Hindlimb muscle (tissue), 1 donor: ENCODE measurements at places on chromosomes 6 and 20. TPM values are rescaled to one million over a fixed set of nuclear protein-coding genes. Genes with fewer than 3 reads are reported as not detected.
A peak's percentile ranks its signal among the peaks of the same experiment; 100 is the strongest.

CST2 gene
- not detected for polyA plus RNA-seq

PARD6B gene
- polyA plus RNA-seq = 0.40 TPM

DNA sequence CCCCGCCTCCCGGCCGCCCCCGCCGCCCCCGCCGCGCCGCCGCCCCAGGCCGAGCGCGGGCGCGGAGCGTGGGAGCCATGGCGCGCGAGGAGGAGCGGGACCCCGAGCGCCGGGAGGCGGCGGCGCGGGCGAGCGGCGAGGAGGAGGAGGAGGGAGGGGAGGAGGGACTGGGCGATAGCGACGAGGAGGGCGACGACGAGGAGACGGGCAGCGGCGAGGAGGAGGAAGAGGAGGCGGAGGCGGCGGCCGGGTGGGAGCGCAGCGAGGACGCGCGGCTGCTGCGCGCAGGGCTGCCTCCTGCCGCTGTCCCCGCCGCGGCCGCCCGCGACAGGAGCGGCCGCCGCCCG lies at the start of gene SLC24A3:
SLC24A3 (plus strand) TSS at position 174 of the 347 bp plus-strand sequence.
- peak; percentile 38 for DNase-seq

GRCh38 chr6:34238585-34239499 lies 2.2 kb downstream of the HMGA1 start:
- no peak for DNase-seq

DNA sequence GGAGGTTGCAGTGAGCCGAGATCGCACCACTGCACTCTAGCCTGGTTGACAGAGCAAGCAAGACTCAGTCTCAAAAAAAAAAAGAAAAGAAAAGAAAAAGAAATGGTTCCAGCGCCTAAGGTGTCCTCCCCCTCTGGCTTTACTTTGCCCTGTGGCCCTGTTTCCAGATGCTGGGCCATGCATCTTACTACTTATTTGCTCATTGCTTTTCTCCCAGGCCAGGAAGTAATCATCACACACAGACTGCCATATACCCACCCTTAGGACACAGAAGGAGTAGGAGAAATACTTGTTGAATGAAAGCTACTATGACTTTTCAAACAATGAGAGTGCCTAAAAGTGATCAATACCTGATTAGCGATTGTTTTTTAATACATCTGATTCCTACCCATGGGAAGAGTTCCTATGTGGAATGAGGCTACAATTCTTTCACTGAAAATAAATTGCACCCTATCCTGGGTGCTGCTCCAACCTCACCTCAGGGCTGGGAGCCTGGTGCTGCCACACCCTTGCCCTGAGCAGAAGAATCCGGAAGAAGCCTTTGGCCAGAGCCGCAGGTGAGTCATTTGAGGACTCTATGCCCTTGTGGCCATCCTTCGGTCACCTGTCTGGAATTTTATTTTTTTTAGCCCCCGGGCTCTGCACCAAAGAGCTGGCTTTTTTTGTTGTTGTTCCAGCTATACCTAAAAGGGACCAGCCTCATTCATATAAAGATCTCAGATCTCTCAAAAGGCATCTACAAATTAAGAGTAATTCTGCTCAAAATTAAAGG lies 22.7 kb upstream of the TFAP2C start:
- no peak for DNase-seq

DNA sequence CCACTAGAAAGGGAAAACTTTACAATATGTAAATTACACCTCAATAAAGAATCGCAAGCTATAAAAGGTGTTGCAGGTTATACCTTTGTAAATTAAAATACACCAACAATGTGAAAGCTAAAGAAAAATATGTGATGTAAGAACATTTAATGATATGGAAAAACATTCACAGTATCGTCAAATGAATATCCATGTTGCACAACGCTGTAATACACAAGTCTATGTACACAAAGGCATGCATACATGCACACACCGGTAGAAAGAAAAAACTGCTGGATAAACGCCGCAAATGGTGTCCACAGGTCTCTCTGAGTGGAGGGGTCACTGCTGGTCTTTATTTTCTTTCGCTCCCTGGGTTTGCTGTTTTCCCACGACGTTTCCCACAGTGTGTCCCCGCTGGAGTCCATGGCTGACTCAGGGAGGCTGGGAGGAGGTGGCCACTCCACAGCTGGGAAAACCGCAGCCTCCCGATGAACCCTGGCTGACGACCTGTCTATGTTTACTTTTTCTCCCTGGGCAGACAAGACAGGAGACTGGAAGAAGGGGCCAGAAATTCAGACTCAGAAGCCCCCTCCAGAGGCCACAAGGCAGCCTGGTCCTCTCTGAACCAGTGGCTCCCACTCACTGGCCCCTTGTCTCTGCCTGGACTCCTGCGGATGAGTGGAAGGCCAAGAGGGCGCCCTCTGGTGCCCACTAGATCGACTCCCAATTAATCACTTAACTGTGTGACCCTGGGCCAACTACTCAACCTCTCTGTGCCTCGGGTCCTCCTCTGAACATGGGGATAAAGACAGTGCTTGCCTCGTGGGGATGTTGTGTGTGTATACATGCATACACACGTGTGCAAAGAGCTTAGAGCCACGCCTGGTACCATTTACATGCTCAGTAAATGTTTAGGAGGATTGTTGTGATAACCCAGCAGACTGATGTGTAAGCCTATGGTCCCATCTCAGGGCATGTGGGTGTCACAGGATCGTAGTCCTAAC lies 12.8 kb upstream of the BPI start:
- DNase-seq = no peak

PPIL1 gene
- polyA plus RNA-seq = 28.8 TPM

- DNase-seq = no peak
Observed at GRCh38 chr20:64121586-64121985, 14.2 kb upstream of the NPBWR2 start.

EEF1A2 gene
- 1,012 TPM for polyA plus RNA-seq

- DNase-seq = no peak
Observed at GRCh38 chr20:11642866-11643265, 274.8 kb upstream of the BTBD3 start.

DNA sequence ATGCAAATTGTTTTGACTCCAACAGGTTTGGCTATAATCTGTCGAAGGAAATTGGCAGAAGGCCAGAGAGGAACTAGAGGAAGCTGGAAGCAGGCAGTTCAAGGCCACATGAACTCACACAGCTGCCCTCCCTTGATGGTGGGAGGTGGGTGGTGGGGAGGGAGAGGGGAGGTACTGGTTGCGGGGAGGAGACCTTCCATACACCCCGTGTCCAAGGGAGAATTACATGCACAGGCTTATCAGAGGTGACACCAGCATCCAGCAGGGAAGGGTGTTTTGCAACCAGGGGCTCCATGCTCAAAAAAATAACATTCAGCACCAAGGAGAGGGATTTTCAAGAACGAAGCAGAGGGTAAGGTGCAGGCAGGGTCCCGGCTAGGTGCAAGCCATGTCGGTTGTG lies 9.1 kb downstream of the PRND start:
- DNase-seq = peak; percentile 27

DNA sequence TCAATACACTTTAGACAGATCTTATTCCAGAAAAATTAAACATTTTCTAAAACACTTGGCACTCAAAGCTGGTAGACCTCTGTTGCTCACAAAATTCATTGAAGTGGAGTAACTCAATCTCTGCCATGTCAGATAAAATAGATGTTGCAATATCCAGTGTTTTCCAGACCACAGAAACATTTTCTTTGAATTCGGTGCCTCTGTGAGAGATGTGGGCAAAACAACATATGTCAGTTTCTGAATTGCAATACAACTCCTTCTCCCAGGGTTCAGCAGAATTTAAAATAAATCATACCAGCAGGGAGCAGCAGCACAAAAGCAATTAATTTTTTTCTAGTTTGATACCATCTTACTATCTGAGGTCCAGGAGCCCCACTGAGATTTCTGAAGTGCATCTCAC lies 11.3 kb upstream of the PKHD1 start:
- no peak for DNase-seq

SSTR4 gene
- polyA plus RNA-seq = not detected
